ENCODE measurements at places on chromosomes 2 and 18. TPM values are rescaled to one million over a fixed set of nuclear protein-coding genes. Genes with fewer than 3 reads are reported as not detected.

The CPLX4 gene
- not detected for total RNA-seq

The SKA1 gene
- 0.73 TPM for total RNA-seq

The LMAN2L gene
- total RNA-seq: 20.2 TPM

The SLC5A7 gene
- total RNA-seq: 0.28 TPM

The CNGA3 gene
- total RNA-seq: not detected

The VIT gene
- 3.9 TPM for total RNA-seq

The CDCA7 gene
- total RNA-seq: 0.59 TPM

The DLGAP1 gene
- total RNA-seq: 5.0 TPM

The DOK6 gene
- total RNA-seq: 1.6 TPM

The REG3A gene
- not detected for total RNA-seq

The SRD5A2 gene
- not detected for total RNA-seq

GRCh38 chr2:203354966-203355365, 26.8 kb downstream of the ABI2 start:
- DNase-seq: no peak

- no peak for DNase-seq
Measured at GRCh38 chr2:44974064-44974715, 32.7 kb downstream of the SIX3 start.

DNA sequence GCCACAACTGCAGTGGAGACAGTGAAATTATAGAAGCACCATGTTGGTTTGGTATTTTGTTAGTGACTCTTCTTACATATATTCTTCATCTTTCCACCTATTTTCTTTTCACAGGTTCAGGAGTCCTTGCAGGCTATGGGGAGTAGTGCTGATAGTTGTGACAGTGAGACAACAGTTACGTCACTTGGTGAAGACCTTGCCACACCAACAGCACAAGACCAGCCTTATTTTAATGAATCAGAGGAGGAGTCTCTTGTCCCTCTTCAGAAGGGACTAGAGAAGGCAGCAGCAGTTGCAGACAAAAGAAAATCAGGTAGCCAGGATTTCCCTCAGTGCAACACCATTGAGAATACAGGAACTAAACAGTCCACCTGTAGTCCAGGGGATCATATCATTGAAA, 23.6 kb downstream of the ITPRID2 start:
- no peak for DNase-seq

GRCh38 chr18:59172664-59173249, 33.1 kb downstream of the SEC11C start:
- no peak for DNase-seq

GRCh38 chr2:99851089-99851488, 291.3 kb downstream of the AFF3 start:
- no peak for DNase-seq

- peak; percentile 23 for DNase-seq
Measured at GRCh38 chr2:223944166-223944702, 901 bp downstream of the WDFY1 start.

DNA sequence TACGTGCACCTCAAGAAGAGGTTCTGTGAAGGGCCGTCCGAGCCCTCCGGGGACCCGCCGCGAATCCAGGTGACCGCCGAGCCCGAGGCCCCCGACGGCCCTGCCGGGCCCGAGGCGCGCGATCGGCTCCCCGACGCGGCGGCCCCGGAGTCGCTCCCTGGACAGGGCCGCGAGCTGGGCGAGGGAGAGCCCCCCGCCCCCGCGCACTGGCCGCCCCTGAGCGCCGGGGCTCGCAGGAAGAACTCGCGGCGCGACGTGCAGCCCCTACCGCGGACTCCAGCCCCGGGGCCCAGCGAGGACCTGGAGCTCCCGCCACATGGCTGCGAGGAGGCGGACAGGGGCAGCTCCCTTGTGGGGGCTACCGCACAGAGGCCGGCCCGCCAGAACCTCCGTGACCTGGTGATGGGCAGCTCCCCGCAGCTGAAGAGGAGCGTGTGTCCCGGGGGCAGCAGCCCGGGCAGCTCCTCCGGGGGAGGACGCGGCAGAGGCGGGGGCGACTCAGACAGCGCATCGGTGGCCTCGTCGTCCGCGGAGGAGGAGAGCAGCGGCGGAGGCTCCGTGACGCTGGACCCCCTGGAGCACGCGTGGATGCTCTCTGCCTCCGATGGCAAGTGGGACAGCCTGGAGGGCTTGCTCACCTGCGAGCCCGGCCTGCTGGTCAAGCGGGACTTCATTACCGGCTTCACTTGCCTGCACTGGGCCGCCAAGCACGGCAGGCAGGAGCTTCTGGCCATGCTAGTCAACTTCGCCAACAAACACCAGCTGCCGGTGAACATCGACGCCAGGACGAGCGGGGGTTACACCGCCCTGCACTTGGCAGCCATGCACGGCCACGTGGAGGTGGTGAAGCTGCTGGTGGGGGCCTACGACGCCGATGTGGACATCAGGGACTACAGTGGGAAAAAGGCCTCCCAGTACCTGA, 812 bp downstream of the SOWAHC start:
- DNase-seq: peak; percentile 39

GRCh38 chr2:234795272-234795920, 156.4 kb upstream of the SH3BP4 start:
- DNase-seq: no peak

GRCh38 chr2:187988348-187988747, 303.3 kb upstream of the GULP1 start:
- DNase-seq: no peak

DNA sequence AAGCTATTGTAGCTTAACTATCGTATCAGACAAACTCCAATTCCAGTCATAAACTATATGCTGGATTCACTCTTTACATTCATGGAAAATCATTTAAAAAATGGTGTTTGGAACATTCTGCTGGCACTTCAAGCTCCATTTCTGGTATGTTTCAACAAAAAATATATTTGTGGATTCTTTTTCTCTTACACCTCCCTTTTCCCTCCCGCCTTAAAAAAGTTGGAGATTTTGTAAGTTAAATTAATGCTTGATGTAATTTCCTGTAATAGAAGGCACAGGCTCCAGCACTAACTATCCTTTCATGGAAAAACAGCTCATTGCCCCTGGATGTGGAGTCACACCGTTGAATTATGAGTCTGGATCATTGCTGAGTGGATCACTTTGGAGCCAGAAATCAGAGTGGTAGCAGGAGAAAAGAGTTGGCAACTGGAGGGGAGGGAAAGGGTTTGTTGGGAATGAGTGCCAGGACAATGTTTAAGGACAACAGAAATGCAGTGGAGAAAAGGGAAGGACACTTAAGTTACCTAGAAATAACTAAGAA, 102.8 kb downstream of the ICOS start:
- peak; percentile 17 for DNase-seq

DNA sequence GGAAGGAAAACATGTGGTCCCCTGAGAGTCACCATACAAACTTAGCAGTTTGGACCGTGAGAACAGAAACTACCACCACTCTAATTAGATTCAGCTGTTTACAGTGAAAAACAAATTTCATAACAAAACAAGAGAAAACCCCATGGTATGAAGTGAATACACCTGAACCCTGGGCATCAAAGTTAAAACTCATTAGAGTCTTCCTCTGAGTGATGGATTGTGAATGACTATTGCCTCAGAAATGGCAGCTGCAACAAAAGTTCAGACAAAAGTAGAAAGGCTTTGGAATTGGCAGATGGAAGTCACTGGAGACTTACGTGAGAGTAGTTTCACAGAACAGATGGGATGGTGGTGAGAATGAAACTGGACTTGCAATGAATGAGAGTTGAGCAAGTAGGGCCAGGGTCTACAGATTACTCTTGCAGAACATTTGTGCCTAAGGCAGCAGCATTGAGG, 98.0 kb downstream of the AAK1 start:
- DNase-seq: no peak

DNA sequence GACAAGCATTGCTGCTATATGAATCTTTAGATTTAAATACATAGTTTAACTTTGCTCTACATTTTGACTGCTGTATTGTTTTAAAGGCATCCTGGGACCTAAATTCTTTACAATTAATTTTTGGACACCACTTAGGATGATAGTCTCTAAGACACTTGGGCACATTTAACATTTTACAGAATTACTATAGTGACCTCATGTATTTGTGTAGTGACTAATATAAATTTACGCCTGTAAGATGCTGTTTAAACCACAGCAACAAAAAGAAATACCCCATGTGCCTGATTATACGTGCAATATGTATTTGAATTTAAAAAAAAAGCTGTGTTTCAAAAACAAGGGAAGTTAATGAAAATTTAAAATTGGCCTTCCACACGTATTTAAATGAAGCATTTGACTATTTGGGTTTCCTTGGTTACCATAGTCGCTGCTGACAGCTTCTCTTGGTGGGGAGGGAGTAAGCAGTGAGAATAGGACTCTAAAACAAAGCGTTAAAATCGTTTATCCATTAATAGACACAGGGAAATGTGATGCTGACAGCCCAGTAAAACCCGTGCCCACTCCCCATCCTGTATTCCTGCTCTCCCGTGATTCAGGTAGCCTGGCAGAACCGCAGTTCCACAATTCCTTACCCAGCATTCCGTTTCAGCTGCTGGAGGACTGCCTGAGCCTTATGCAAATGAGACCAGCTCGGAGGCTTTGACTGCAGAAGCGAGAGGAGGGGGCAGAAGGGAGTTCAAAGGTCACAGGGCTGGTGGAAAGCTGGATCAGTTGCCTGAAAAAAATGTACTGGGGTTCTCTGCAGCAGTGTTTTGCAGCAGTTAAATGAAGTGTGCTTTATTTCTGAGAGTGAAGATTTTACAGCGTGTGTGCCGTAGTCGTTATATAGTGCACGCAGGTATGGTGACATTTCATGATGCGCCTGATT, 104.3 kb downstream of the CSRNP3 start:
- DNase-seq: peak; percentile 33

GRCh38 chr2:9710311-9710710, 79.5 kb upstream of the YWHAQ start:
- DNase-seq: no peak

DNA sequence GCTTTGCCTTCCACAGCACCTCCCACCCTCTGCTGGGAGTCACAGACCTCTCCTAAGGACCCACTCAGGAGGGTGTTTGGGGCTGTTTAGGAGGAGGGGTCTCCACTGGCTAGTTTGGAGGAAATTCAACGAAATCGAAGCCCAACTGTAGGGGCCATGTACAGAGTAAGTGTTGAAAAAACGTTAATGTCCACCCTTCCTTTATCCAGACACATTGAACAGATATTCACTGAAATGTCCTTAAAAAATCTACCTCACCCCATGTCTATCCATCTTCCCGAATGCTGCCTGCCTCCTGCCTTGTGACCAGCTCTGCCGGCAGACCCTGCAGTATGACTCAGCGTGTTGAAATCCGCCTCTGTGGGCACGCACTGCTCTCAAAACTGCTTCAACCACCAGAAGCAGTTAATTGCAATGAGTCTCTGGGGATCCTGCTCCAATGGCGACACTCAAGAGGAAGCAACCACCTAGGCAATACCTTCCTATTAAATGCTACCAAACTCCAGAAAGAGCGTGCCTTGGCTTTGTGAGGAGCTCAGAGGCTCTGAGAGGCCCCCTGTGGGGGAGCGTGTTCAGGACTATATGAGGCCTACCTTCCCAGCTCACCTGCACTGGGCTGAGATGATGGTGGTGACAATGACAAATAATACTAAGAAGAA, 61.4 kb upstream of the RTN4 start:
- DNase-seq: peak; percentile 73

GRCh38 chr2:66362701-66363100, 72.2 kb upstream of the MEIS1 start:
- DNase-seq: no peak

GRCh38 chr2:173472112-173472511, 117.4 kb downstream of the CDCA7 start:
- DNase-seq: no peak

GRCh38 chr2:235295831-235296230, 198.0 kb upstream of the AGAP1 start:
- no peak for DNase-seq

- no peak for DNase-seq
Measured at GRCh38 chr2:64211276-64211921, 67.2 kb upstream of the PELI1 start.

DNA sequence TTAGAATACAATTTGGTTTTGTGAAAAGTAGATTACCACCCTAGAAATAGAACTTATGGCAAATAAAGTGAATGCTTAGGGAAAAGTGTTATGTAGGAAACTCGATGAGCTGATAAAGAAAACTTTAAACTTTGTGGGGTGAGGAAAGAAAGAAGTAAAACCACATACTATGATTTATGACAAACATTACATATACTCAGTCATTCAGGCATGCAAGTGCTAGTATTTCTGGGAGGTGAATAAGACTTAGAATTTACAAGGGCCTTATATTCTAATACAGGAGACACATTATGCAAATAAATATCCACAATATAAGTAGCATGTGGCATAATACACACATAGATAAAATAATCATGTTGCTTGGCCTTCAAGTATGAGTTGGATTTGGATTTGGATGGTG, 618.1 kb downstream of the XIRP2 start:
- no peak for DNase-seq

Data from uterus (tissue), 4 donors.